Left hindlimb (tissue), 1 donor: ENCODE measurements at places on chromosomes 7 and 10.

DNA sequence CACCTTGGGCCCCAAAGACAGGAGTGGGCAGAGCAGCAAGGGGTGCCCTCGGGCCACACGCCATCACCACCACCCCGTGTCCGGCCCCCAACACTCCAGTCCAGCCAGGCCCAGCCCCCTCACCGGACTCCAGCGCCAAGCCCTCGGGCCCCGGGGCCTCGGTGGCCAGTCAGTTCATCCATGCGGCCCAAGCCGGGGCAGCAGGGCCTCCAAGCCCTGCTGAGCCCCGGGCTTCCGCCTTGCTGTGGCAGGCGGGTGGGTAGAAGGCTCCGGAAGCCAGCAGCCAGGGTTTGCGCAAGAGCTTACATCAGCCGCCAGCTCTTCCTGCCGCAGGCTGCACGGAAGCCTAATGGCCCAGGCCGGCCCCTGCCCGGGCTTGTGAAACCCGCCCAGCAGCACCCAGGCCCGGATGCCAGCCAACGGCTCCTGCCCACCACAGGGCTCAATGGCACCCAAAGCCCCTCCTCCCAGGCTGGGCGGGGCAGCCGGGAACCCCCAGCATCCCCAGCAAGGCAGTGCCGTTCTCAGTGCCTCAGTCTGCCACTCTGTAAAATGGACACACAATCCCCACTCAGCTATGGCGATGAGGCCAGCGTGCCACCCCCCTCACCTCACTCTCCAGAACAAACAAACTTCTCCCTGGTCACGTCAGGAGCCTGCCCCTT is 26.5 kb downstream of the TNRC18 start:
- DNase-seq = no peak

DNA sequence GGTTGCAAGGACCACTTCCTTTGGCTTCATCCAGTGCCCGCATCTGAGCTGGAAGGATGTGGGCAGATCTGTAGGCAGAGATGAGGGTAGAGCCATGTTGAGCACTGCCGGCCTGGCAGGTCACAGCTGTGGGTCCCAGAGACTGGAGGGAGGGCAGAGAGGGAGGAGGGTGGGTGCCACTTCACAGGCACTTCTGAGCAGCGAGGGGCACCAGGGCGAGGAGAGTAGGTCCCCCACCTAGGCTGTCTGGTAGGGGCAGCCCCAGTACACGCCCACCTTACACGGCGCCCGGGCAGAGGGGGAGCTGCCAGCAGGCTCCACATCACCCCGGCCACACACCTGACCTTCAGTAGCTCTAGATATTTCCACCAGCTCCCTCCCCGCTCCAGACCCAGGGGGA is 473.0 kb upstream of the FOXK1 start:
- no peak for DNase-seq

- DNase-seq = no peak
Measured at GRCh38 chr7:104296900-104297299, 31.5 kb upstream of the LHFPL3 start.

DNA sequence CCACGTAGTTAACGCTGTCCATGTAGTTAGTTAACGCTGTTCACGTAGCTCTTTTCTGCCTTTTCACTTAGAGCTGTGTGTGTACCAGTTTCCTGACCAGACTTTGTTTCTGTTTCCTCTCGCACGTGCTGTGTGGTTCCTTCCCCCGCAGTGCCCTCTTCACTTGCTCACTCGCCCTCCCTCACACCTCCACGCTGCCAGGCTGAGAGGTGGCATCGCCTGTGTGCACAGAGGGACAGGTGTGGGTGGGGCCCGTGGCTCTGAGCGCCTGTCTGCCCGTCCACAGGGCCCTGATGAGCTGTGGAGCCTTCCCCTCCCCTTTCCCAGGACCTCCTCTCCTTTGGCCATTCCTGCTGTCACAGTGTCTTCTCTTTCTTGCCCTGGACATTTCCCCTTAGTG is 30.6 kb downstream of the WDR37 start:
- no peak for DNase-seq

DNA sequence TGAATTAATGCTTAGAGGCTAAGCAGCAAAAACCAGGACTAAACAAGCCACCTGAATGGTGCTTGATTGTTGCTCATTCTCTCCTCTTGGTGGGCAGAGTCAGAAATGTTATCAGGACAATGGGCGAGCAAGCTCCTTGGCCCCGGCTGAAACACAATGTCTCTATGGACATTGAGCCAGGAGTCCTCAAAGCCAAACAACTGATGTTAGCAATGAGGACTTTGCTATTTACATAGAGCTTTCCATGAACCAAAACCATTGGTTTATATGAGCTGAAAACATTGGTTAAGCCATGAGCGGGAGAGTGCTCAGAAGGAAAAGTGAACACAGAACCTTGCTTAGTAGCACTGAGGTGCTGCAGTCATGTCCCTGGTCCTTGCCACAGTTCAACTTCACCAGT is 21.5 kb upstream of the NPVF start:
- DNase-seq = no peak

GRCh38 chr7:1313613-1314012 is 80.9 kb downstream of the UNCX start:
- DNase-seq = no peak

DNA sequence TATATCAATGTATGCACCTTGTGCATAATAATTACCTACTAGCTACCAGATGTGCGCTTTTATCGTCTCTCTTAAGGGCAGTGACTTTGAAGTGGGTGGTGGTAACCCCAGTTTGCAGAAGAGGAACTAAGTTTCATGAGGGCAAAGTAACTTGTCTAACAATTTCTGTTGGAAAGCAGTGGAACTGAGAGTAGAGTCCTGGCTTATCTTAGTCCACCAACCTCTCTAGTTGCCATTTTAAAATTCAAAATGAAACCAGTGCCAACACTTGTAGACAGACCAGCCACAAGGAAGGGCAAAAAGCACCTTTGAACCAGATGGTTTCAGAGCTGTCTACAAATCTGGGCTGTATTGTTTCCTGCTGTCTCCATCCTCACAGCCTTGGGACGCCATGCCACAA is 32.0 kb upstream of the RBM20 start:
- no peak for DNase-seq

DNA sequence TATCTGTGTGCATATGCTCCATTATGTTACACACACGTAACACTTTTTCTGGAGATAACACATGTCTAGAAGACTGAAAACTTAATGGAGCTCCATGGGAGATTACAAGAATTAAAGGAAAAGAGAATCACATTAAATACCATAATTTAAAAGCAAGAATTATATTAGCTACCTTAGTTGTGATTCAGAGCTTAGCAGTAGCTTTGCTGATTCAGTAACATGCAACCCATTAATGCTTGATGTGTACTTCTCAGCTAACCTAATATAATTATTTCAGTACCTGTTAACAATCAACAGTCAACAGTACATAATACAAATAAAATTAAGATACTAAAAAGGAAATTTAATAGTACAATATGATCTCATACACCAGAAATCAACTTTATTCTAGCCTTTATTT is 73.8 kb upstream of the GPR22 start:
- no peak for DNase-seq

DNA sequence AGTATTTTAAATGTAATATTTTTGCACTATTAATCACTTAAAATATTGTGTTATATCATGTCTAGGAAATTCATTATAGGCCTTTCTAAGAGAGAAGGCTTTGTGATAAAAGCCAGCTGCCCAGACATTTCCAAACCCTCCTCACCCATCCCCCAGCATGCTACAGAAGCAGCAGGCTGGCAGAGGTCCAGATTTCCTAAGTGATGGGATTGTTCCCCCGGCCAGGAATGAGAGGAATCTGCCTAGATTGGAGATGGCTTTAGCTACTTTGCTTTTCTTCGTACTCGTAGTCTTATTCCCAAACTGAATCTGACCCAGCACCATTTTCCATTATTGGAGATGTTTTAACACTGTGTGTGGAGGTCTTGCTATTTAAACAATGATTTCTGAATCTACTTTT is 29.4 kb downstream of the CDK14 start:
- DNase-seq = peak; percentile 75

GRCh38 chr7:158815083-158815799 is 14.1 kb downstream of the ESYT2 start:
- DNase-seq = peak; percentile 38

DNA sequence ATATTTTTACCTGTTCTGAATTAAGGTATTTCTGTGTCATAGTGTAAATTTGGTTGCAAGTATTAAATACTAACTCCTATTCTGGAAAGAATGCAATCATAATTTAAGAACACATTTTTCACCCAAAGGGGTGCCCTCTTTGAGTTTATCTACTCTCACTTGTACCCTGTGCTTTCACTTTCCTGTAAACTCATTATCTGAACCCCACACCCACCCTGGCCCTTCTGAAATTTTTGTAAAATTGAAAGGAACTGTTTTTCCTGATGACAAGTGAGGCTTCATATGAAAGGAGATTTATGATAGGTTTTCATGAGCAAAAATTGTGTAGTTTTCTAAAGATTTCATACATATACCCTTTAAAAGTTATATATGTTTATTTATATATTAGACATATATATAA is 134.5 kb downstream of the WNT2 start:
- no peak for DNase-seq

GRCh38 chr10:75402486-75403143 is 1.1 kb upstream of the ZNF503 start:
- no peak for DNase-seq

- no peak for DNase-seq
Measured at GRCh38 chr10:31274310-31274709, 44.7 kb upstream of the ZEB1 start.

- DNase-seq = no peak
Measured at GRCh38 chr7:8719102-8719501, 285.7 kb downstream of the NXPH1 start.

GRCh38 chr7:82226191-82226590 is 217.4 kb downstream of the CACNA2D1 start:
- DNase-seq = no peak

GRCh38 chr10:74589226-74589673 is 237.2 kb upstream of the KAT6B start:
- peak; percentile 79 for DNase-seq

- DNase-seq = no peak
Measured at GRCh38 chr10:87852089-87852488, 11.2 kb downstream of the KLLN start.

DNA sequence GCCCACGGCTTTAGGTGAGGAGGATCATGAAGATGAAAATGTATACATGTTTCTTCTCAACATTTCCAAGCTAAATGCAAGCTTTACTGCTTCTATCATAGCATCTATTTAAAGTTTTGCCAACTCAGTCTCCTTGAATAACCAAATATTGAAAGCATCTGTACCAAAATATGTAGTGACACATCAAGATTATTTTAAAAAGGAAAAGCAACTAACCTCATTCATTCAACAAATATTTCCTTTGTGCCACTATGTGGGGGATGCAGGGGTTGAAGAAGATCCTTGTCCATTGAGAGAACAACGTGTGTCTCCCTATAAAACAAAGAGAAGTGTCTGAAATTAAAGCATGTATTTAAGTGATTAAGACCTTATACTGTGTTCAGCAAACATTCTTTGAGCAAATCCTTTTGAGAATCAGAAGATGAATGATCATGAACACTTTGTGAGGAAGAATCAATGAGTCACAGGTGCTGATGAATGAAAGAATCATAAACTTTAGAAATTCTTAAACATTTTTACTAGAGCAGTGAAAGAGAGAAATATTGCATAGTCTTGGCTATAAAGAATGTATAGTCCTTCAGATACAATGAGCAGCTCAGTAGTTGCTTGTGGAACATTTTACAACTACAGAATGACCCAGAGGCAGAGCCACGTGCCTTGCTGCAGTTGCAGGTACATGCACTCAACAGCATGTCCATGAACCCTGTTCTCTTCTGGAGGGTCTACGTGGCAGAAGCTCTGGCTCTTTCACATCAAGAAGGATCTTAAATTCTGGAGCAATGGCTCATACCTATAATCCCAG is 13.9 kb downstream of the TAS2R60 start:
- DNase-seq = no peak

GRCh38 chr7:131618391-131618790 is 62.0 kb upstream of the PODXL start:
- no peak for DNase-seq

DNA sequence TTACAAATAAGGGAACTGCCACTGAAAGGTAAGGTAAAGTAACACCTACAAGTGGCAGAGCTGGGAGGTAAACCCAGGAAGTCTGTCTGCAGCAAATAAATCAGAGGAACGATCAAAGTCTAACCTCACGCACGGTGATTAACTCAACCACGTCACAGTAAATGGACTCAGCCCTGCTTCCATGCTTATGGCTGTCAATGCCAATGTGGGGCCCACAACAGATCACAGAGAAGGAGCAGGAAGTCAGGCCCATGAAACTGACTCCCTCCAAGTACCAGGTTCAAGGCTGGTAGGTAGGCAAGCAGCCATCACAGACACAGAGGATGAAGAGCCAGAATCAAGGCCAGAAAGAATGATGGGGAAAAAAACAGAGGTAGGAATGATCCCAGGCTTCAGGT is 38.0 kb upstream of the ACSL5 start:
- no peak for DNase-seq

- no peak for DNase-seq
Measured at GRCh38 chr7:20343205-20343604, 12.5 kb downstream of the ITGB8 start.

DNA sequence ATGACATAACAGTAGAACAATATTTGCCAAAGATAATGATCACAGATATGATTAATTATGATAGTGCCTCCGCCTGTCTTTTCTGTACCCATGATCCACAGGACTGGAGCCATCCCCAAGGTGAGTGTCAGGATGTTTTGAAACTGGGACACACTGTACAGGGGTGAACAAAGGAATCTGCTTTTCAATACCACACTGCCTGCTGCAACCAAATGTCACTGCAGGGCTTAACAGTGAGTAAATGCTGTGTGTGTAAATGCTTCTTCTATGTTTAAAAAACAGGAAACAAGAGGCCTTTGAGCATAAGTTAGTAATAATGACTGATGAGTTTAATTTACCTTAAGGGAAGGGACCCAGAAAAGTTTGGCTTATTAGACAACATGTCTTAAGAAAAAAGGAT is 65.2 kb downstream of the HBP1 start:
- DNase-seq = no peak

- peak; percentile 91 for DNase-seq
Measured at GRCh38 chr7:27173956-27174873, at the start of gene HOXA10. Gene HOXA10, minus strand, starts transcription at chr7:27174320. Its CDS starts 14 bp downstream, at chr7:27174306.

- no peak for DNase-seq
Measured at GRCh38 chr10:113056030-113056429, 106.0 kb downstream of the TCF7L2 start.

GRCh38 chr10:50512743-50513416 is 110.9 kb downstream of the SGMS1 start:
- no peak for DNase-seq

GRCh38 chr7:78399033-78399769 is 600.6 kb downstream of the PHTF2 start:
- peak; percentile 31 for DNase-seq

GRCh38 chr10:121455377-121455776 is 142.9 kb downstream of the FGFR2 start:
- DNase-seq = no peak
